ENCODE measurements at places on chromosomes 11 and 22.
A peak's percentile ranks its signal among the peaks of the same experiment; 100 is the strongest.

DNA sequence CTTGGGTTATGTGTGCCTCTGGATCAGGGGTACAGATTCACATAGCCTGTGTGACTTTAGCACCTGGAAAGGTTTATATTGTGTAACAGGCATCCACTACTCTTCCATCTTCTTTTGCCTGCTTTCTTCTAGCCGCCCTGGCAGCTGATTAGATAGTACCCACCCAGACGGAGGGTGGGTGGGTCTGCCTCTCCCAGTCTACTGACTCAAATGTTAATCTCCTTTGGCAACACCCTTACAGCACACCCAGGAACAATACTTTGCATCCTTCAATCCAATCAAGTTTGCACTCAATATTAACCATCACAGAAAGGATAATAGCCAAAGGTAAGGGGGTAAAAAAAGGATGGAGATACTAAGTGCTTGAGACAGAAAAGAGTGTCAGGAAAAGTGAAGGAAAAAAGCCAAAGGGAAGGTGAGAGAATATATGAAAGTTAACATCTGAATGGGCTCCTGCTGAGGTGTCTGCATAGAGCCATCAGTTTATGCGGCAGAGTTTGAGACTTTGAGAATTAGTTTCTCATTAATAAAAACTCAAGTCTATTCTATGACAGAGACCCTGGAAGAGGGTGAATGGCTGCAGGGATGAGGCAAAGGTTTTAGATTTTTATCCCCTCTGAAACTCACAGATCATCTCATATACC is 2.6 kb upstream of the OR51B6 start:
- DNase-seq = no peak

- DNase-seq = no peak
Observed at GRCh38 chr11:87368858-87369480, 331.2 kb downstream of the TMEM135 start.

GRCh38 chr11:73213196-73214143 is 4.6 kb upstream of the P2RY2 start:
- DNase-seq = no peak

- DNase-seq = no peak
Observed at GRCh38 chr22:36267058-36267457, 14.1 kb downstream of the APOL1 start.

- no peak for DNase-seq
Observed at GRCh38 chr11:90646706-90647105, 423.9 kb upstream of the CHORDC1 start.

GRCh38 chr11:71080239-71081097 is 171.9 kb downstream of the SHANK2 start:
- no peak for DNase-seq

GRCh38 chr11:105783216-105783615 is 173.3 kb downstream of the GRIA4 start:
- no peak for DNase-seq

DNA sequence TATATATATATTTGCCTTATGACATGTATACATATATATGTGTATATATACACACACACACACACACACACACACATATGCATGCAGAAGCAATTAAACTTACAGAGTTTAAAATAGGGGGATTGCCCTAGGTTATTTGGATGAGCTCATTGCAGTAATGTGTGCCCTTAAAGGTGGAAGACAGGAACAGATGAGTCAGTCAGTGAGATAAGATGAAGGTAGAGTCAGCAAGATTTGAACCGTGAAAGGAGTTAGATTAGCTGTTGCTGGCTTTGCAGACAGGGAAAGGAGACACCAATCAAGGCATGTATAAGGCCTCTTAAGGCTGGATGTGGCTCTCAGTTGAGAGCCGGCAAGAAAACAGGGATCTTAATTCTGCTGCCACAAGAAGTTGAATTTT is 902.4 kb upstream of the RAG2 start:
- DNase-seq = no peak

GRCh38 chr11:134992981-134993380 is 580.9 kb upstream of the B3GAT1 start:
- no peak for DNase-seq

DNA sequence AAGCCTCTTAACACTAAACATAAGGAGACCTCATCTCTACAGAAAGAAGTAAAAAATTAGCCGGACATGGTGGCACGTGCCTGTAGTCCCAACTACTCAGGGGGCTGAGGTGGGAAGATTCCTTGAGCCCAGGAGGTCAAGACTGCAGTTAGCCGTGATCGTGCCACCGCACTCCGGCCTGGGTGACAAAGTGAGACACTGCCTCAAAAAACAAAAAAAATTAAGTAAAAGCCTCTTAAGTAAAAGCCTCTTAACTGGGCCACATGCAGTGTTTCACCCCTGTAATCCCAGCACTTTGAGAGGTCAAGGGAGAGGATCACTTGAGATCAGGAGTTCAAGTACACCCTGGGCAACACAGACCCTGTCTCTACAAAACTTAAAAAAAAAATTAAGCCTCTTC is 25.7 kb downstream of the CELF1 start:
- no peak for DNase-seq

DNA sequence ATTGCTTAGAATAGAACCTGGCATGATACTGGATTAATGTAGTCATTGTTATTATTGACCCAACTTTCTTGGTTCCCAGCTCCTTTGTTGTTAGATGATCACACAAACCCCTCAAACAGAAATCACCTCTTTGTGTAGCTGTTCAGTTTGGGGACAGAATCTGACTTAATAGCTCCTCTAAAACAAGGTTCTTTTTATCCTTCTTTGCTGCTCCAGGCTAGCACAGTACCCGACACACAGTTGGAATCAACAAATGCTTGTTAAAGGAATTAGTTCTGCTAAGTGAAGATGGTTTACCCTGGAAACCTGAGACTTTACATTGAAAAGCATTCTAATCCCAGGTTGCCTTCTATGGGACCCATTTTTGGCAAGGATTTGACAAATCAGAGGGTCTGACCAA is 43.9 kb downstream of the GAB2 start:
- DNase-seq = no peak

DNA sequence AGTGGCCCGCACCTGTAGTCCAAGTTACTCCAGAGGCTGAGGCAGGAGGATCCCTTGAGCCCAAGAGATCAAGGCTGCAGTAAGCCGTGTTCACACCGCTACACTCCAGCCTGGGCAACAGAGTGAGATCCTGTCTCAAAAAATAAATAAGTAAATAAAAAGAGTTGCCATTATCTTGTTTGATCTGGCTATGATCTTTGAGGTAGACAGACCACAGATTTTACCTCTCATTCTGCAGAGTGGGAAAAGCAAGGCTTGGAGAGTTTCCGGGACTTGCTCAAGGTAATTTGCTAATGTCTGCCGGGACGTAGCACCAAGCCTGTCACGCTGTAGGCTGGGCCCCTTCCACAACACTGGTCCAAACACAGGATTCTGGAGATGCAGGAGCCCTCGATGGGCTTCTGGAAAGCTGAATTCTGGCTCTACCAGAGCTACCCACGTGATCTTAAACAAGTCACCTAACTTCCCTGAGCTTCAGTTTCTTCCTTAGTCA is 6.8 kb downstream of the GRAP2 start:
- no peak for DNase-seq

- peak; percentile 32 for DNase-seq
Observed at GRCh38 chr11:133927690-133928627, 28.8 kb downstream of the IGSF9B start.

GRCh38 chr11:65791719-65792213 is 4.9 kb downstream of the OVOL1 start:
- DNase-seq = no peak

GRCh38 chr11:131614631-131615030 is 244.2 kb downstream of the NTM start:
- no peak for DNase-seq

GRCh38 chr11:59960502-59961381 is 3.1 kb upstream of the OOSP4A start:
- no peak for DNase-seq

- DNase-seq = peak; percentile 41
Observed at GRCh38 chr22:19291580-19292457, at the start of gene CLTCL1. Gene CLTCL1, minus strand, starts transcription at chr22:19291719. Its CDS starts 78 bp downstream, at chr22:19291641.

GRCh38 chr11:2107521-2107920 is 31.7 kb downstream of the IGF2 start:
- no peak for DNase-seq

DNA sequence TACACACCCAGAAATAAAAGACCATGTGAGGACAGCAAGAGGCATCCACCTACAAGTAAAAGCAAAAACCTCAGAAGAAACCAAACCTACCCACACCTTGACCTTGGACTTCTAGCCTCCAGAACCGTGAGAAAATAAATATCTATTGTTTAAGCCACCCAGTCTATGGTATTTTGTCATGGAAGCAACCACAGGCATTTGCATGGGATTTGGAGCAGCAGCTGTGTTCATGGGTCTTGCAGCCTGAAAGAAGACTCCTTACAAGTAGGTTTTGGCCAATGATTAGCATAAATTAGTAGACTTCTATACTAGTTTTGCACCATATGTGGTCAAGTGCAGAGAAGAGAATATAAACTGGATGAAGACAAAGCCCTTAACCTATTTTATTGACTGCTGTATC is 27.9 kb downstream of the FSHB start:
- DNase-seq = no peak

- DNase-seq = no peak
Observed at GRCh38 chr11:721247-721740, 15.3 kb downstream of the EPS8L2 start.

- no peak for DNase-seq
Observed at GRCh38 chr11:57348636-57349313, 10.6 kb downstream of the P2RX3 start.

DNA sequence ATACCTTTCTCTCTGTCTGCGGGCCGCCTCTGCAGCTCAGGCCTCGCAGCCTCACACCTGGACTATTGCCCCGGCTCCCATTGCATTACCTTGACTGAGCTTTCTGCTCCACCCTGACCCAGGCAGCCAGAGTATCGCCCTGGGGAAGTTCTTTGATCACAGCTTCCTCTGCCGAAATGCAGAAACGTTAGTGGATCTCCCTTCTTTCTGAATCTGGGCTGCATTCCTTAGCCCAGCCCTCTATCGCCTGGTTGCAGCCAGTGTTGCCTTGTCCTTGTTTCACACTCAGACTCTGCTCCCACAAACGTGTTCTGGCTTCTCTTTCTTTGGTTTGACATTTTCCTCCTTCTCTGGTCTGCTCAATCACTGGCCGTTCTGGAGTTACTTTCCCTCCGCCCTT is 195.7 kb downstream of the ADAMTS15 start:
- no peak for DNase-seq

DNA sequence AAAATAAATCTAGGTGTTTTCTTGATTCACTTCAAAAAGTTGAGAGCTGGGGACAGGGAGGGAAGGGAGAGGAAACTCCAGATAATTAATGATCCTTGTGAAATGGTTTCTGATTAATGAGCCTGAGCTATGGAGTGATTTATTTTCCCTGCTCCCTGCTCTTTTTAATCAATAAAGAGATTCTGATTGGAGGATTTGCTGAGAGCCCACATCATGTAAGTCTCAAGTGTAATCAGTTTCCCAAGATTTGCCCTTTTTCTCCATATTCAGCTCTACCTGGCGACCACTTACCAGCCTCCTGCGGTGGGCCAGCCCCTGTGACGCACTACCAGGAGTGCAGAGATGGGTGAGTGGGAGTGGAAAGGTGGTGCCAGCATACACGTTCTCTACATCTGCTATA is 114.0 kb downstream of the NAV2 start:
- no peak for DNase-seq

DNA sequence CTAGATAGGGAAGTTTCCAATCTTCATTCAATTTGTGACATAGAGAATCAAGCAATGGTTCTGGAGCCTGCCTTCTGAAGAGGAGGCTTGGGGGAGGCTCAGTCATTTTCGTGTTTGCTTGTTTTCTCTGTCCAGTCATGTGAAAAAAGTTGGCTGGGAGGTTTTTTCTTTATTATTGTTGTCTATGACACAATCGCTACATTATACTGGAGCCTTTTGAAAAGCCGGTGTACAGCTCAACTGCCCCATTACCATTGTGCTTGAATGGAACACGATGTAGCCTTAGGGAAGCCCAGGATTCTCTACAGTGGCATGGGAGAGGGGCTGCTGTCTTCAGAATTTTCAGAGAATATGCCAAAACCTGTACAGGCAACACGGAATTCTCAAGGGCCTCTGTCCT is 57.9 kb upstream of the NCAM1 start:
- no peak for DNase-seq

GRCh38 chr11:108534274-108534882 is 36.2 kb upstream of the POGLUT3 start:
- DNase-seq = no peak

GRCh38 chr11:77386178-77386577 is 84.7 kb upstream of the GDPD4 start:
- DNase-seq = no peak

DNA sequence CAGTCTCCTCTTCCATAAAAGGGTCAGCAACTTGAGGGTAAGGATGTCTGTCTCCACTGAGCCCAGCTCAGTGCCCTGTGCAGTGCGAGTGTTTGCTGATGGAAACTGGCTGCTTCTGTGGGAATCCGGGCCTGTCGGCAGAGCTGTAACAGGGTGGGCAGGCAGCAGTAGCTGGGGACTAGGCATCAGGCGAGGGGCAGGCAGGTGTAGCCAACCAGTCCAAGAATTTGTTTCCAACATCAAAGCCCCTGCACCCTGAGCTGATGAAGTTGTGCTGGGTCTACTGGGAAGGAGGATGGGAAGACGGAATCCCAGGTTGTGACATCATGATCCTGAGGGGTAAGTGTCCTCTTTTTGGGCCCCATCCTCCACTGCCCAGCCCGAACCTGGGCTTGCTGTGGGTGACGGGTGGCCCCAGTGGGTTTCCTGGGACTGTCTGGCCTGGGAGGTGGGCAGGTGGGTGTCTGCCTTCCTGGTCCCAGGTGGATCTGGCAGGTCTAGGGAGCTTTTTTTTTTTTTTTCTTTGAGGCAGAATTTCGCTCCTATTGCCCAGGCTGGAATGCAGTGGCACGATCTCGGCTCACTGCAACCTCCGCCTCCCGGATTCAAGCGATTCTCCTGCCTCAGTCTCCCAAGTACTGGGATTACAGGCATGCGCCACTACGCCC is 11.0 kb downstream of the SLC29A2 start:
- no peak for DNase-seq

- no peak for DNase-seq
Observed at GRCh38 chr22:44330744-44331660, 18.3 kb upstream of the SHISAL1 start.

- no peak for DNase-seq
Observed at GRCh38 chr11:127448101-127448500, 447.5 kb upstream of the KIRREL3 start.
